Activated T-helper 2 cell treated with anti-CD3 and anti-CD28 coated beads, Interferon-gamma antibody, Interleukin-2, Interleukin-4, amounts not matched to agents 10 μg/mL and 5 μg/mL and 100 μg/mL, durations not matched to agents 14 hours and 24 hours and 36 hours (primary cell): ENCODE measurements at places on chromosomes 13 and 19. TPM values are rescaled to one million over a fixed set of nuclear protein-coding genes. Genes with fewer than 3 reads are reported as not detected.

GRCh38 chr19:8575467-8575997, 1.7 kb downstream of the MYO1F start:
- H3K36me3 ChIP-seq: peaks cover 26% of the 10 kb centered on the region
- H3K4me1 ChIP-seq: peaks cover 61% of the 10 kb centered on the region
- H3K27ac ChIP-seq: peak overlapping the region; percentile 85

DNA sequence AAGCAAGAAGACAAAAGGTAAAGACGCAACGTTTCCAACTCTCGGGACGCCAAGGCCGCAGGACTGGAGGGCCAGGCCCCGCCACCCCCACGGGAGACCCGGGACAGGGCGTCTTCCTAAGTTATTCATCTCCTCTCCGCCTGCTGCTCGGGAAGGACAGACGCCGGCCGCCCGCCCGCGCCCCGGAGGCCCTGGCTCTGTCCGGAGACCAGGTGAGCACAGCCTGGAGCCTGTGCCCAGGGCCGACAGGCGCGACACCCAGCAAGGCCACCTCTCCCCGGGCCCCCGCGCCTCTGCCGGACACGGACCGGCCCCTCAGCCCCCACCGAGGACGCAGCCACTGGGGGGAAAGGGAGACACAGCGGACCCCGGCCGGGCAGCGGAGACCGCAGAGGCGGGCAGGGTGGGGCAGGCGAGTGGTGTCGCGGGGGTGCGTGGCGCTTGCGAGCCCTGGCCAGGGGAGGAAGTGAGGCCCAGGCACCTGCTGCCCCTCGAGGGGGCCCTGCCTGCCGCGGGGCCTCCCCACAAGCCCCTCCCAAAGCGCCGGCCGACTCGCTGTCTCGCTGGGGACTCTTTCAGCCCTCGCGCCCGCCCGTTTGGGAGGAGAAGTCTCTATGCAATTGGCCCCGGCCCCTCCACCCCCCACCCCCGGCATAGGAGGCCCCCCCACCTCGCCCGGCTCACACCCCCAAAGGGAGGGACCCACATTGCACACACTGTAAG, 17.2 kb downstream of the SMIM24 start:
- H3K27me3 ChIP-seq: no peaks in the 10 kb centered on the region
- no peaks in the 10 kb centered on the region for H3K36me3 ChIP-seq
- H3K27ac ChIP-seq: no peak overlapping the region
- no peak overlapping the region for H3K4me3 ChIP-seq

HCST gene
- 53.9 and 57.2 TPM in 2 replicates for total RNA-seq

CCDC8 gene
- total RNA-seq: not detected in 2 replicates

CYP2A6 gene
- total RNA-seq: not detected in 2 replicates

SOX1 gene
- not detected in 2 replicates for total RNA-seq
